RPMI7951 (cell line): ENCODE measurements at places on chromosomes 6 and 20. TPM values are rescaled to one million over a fixed set of nuclear protein-coding genes. Genes with fewer than 3 reads are reported as not detected.

BEND3 gene
- total RNA-seq, result 0.98 and 1.1 TPM in 2 replicates

SHLD1 gene
- total RNA-seq, result 12.5 and 15.5 TPM in 2 replicates

PRKN gene
- not detected in 2 replicates for total RNA-seq

DNA sequence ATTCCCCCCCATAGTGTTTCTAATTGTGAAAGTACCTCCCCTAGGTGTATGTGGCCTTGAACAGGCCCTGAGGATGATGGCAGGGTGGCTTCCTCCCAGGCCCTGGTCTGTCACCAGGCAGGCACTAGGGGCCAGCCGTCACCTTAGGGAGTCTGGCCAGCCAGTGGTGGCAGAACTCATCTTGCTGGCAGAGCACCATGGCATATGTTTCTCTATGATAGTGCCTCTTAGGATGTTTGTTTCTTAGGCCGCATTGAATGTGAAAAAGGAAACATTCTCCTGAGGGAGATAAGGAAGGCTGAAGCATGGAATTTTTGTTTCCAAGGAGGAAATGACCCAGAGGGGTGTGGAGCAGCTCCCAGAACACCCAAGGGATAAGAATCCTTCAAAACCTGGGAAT, 45.2 kb upstream of the KLHL31 start:
- no peak for DNase-seq

MMP24OS gene
- 12.8 and 19.1 TPM in 2 replicates for total RNA-seq

DNA sequence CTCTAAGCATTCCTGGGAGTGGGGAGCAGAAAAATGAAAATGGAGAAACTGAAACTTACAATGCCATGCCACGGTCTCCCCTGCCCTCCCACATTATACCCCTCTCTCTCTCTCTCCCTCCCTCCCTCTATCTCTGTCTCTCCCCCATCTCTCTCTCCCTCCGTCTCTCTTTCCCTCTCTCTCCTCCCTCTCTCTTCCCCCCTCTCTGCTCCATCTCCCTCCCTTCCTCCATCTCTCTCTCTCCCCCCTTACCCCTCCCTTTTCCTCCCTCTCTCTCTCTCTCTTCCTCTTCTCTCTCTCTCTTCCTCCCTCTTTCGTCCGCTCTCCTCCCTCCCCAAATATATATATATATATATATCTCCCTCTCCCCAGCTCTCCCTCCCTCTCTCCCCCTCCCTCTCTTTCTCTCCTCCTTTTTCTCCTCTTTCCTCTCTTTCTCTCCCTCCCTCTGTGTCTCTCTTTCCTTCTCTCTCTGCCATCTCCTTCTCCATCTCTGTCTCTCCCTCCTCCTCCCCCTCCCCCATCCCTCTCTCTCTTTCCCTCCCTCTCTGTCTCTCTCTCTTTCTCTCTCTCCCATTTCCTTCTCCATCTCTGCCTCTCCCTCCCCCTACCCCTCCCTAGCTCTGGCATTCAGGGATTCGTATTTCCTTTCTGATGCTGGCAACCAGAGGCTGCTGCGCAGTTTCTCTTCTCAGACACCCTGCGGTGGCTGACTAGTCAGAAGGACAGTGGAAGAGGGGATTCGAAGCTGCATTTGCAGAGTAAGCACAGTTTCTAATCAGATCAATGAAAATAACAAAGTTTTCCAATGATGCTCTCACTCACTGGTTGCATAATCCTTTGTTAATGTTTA, 13.9 kb upstream of the VAPB start:
- DNase-seq, result peak; percentile 39

FBXO5 gene
- 75.8 and 102 TPM in 2 replicates for total RNA-seq

DNA sequence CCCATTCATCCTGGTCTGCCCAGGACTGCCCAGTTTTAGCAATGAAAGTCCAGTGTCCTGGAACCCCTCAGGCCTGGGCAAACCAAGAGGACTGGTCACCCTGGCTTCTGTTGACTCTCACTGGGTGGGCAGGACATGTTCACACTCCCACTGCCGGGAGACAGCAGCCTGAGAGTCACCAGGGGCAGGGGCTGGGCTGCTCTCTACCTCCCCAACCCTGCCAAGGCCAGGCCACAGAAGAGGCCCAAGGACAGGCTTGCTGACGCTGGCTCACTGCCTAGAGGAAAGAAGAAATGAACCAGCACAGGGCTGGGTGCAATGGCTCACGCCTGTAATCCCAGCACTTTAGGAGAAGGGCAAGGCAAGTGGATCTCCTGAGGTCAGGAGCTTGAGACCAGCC, 36.9 kb downstream of the C20orf203 start:
- no peak for DNase-seq

- DNase-seq, result no peak
Measured at GRCh38 chr6:155024391-155025027, 29.4 kb downstream of the TIAM2 start.

DNA sequence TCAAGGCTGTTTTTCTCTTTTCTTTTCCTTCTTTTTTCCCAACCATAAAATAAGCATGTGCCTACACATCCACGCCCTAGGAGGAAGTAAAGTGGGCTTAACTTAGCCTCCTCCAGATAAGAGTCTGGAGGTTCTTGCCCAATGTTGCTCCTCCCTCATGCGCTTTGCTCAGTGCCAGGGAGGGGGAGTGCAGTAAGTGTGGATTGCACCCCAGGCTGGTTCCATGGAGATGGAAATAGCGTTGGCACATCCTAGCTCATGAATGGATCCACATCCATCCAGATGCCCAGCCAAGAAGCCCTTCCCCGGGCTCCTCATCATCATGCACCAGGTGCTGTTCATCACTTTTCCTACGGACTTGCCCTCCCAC, 58.2 kb downstream of the NEDD9 start:
- DNase-seq, result no peak

DNA sequence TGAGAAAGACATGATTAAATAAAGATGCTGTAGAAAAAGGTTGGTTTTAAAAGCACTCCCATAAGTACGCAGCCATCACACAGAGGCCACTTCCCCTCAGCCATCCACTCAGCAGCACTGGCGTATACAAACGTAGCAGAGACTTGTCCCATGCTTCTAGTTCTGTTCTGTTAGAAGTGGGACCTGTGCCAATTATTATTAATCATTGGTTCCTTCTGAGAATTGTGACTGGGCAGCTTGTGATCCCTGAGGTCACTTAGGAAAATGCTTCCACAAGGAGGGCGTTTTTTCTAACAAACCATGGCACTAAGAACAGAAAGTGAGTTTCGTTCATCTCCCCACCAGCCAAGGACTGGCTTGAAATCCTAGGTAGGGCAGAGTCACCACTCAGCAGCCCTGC, 53.9 kb downstream of the FAM120B start:
- peak; percentile 4 for DNase-seq

DNA sequence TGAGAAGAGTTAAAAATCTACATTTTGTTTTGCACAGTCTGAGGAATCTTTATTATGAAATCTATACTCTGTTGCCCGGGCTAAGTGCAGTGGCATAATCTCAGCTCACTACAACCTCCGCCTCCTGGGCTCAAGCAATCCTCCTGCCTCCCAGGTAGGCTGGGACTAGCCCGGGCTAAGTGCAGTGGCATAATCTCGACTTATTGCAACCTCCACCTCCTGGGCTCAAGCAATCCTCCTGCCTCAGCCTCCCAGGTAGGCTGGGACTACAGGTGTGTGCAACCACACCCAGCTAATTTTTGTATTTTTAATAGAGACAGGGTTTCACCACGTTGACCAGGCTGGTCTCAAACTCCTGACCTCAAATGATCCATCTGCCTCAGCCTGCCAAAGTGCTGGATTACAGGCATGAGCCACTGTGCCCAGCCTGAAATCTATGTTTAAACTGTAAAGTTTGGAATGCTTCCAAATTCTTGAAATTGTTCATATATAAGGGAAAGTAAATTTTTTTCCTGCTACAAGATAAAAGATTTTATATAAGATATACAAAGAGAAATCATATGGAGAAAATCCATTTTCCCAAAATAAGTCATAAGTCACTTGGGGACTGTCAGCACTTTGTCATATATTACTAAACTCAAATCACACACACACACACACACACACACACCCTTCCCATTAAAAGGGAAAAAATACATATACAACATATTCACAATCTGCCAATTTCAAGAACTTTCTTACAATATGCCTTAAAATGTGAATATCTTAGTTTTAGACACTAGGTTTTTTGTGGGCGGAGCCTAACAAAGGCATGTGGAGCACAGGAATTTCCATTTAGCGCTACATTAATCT, 19.4 kb downstream of the PTPRK start:
- no peak for DNase-seq

GRCh38 chr20:57398231-57398821, 7.1 kb downstream of the RBM38 start:
- DNase-seq, result no peak

DNA sequence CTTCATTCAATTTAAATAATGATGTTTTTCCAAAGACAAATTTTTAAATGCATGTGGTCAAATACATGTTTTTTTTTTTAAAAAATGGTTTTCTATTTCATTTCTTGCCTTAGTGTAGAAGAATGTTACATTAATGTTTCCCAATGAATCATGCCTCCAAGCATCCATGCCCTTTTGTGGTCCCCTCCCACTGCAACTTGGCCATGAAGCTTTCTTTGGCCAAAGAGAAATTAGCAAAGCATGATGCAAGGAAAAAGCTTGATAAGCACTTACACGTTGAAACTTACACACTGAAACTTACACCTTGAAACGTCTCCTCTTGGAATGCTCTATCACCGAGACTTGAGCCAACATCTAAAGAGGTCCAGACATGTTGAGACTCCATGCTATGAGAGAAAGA, 93.0 kb upstream of the ELOVL5 start:
- DNase-seq, result no peak

DNA sequence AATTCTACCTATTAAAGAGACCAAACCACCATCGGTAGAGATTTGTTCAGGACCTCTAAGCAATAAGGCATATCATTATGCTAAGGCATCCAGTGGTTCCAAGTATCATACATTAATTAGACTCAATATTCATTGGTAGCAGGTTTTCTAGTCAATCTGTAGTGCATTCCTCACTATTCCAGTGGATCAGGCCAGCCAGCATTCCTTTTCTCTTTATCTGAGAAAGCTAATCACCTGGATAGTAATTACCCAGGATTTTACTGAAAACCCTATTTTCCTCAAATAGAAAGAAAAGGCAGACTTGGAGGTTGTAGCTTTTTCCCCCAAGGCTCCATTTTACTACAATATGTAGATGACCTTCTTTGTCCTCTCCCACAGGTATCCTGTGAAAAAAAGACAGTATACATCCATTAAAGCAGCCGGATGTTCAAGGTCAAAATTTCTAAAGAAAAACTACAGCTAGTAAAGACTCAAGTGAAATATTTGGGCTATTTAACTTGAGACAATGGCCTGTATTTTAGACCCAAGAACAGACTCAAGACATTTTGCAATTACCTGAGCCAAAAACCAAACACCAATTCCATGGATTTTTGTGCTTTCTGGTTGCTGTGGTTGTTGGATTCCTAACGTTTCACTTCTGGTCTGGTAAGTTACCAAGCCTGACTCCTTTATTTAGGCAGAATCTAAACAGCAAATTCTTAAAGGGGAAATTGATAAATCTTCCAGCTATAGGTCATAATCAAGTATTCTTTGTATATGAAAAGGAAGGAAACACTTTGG, 149.1 kb upstream of the MOCS1 start:
- no peak for DNase-seq

DNA sequence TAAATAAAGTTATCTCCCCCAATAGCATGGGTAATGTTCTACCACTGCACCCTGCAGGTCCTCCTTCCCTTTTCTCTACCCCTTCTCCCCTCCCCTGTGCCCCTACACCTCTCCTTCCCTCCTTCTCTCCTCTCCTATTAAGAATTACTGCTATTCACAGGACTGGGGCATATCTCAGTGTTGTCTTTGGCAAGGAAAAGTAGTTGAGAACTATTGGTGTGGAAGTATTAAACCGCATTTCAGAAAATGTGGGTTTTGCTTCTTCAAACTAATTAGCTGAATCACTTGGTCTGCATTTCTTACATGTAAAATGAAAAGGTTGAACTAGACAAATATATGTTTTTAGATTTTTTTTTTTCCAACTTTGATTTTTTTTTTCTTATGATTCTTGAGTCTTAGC, 296.3 kb downstream of the CDKAL1 start:
- no peak for DNase-seq

DNA sequence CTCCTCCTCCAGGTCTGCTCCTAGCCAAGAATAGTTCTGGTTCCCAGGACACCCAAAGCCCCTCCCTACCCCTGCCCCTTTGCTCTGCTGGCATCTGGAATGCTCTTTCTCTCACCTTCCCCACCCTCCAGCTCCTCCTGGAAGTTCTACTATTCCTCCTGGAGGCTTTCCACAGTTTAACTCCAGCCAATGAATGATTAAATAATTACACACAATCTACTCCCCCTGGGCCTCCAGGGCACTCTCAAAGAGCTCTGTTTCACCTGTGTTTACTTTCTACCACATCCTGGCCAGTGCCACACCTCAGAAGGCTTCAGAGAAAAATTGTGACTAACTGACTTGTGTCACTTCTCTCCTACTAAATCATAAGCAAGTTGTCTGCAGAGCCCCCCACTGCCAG, 36.2 kb downstream of the GCM1 start:
- no peak for DNase-seq

DNA sequence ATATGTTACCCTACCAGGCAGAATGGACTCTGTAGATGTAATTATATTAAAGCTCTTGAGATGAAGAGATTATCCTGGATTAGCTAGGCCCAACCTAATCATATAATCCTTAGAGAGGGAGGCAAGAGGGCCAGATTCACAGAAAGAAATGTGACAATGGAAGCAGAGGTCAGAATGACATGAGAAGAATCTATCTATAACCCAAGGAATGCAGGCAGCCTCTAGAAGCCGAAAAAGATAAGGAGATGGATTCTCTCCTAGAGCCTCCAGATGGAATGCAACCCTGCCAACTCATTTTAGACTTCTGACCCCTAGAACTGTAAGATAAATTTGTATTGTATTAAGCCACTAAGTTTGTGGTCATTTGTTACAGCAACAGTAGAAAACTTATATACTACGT, 12.3 kb downstream of the PXT1 start:
- no peak for DNase-seq

GRCh38 chr6:150549007-150549406, 50.7 kb upstream of the PLEKHG1 start:
- no peak for DNase-seq

GRCh38 chr6:106474466-106474865, 113.9 kb downstream of the CRYBG1 start:
- no peak for DNase-seq

DNA sequence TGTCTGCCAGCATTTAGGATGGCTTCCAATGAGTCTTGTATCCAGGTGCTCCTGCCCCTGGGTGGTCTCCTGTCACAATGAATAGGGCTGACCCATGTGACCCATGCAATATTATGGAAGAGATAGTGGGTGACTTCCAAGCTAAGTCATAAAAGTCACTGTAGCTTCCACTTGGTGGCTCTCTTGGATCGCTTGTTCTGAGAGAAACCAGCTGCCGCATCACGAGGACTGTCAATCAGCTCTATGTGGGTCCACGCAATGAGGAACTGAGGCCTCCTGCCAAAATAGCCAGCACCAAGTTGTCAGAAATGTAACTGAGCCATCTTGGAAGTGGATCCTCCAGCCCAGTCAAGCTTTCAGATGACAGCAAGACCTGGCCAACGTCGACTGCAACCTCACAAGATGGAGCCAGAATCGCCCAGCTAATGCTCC, 14.9 kb upstream of the MATN4 start:
- peak; percentile 80 for DNase-seq

DACT2 gene
- total RNA-seq, result not detected in 2 replicates

SMPD2 gene
- total RNA-seq, result 11.2 and 11.5 TPM in 2 replicates
